ENCODE measurements at places on chromosomes 13 and 19.
A peak's percentile ranks its signal among the peaks of the same experiment; 100 is the strongest.

- no peak for DNase-seq
Observed at GRCh38 chr13:104408733-104409132, 1342.5 kb upstream of the SLC10A2 start.

DNA sequence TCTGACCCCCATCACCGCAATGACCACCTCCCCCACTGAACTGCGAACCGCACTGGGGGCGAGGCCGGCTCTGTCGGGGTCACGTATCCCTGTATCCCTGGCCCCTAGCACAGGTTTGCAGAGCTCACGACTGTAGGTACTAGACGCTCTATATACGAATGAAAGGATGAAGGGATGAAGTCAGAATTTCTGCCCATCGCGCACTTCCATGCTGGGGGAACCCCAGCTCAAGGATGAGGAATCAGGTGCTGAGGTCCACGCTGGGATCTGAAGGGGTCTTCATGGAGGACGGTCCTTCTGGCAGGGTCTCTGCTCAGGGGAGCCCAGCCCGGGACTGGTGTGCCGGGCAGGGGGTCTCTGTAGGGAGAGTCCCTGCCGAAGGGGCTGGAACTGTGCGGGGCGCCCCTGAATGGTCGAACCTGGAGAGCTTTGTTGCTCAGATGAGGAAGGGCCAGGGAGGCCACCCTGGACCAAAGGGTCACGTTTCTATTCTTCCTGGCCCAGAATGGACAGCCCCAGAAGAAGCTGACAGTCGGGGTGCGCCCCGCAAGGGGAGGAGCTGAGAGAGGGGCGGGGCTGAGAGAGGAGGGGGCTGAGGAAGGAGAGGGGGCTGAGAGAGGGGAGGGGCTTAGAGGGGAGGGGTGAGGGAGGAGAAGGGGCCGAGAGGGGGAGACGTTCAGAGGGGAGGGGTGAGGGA, 37.9 kb upstream of the SEMA6B start:
- DNase-seq: no peak

DNA sequence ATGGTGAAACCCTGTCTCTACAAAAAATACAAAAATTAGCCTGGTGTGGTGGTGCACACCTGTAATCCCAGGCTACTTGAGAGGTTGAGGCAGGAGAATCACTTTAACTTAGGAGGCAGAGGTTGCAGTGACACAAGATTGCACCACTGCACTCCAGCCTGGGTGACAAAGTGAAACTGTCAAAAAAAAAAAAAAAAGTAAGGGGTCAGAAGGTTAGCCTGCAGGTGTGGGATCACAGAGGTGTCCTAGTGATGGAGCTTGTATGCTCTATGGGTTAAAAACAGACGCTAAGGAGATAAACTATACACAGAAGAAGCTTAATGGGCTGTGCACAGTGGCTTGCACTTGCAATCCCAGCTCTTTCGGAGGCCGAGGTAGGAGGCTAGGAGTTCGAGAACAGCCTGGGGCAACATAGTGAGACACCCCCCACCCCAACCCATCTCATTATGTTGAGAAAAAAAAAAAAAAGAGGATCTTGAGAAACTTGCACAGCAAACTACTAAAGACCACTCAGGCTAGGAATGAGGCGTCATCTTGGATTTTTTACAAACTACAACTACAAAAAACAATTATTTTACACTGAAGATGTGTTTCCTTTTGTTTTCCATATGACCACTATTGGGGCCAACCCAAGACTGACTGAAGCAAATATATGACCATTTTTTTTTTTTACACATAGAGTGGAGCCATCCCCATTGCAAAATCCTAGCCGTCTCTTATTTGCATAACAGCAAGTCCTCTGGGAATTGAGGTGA, 7.9 kb downstream of the FOSB start:
- DNase-seq: no peak

GRCh38 chr13:43988302-43988701, 108.6 kb downstream of the LACC1 start:
- no peak for DNase-seq

GRCh38 chr19:30386551-30387143, 14.5 kb downstream of the ZNF536 start:
- no peak for DNase-seq

- DNase-seq: no peak
Observed at GRCh38 chr19:30651691-30652090, 279.5 kb downstream of the ZNF536 start.

- no peak for DNase-seq
Observed at GRCh38 chr19:37505958-37506386, 767 bp upstream of the ZNF793 start.

GRCh38 chr13:71864986-71865873, 1.8 kb downstream of the DACH1 start:
- peak; percentile 32 for DNase-seq

GRCh38 chr13:91154558-91155353, 192.7 kb upstream of the MIR17HG start:
- no peak for DNase-seq
